Activated T-helper 1 cell treated with anti-CD3 and anti-CD28 coated beads, Interleukin-2, amount 50 U/mL, for 16 hours (primary cell): ENCODE measurements at places on chromosomes 7 and 10.

- DNase-seq = no peak
These were observed 608.5 kb upstream of the MKI67 start for GRCh38 chr10:128734734-128735133.

GRCh38 chr7:33789871-33790630 lies 115.3 kb upstream of the BMPER start:
- no peak for DNase-seq

GRCh38 chr10:121368347-121369025 lies 229.8 kb downstream of the FGFR2 start:
- DNase-seq = no peak

DNA sequence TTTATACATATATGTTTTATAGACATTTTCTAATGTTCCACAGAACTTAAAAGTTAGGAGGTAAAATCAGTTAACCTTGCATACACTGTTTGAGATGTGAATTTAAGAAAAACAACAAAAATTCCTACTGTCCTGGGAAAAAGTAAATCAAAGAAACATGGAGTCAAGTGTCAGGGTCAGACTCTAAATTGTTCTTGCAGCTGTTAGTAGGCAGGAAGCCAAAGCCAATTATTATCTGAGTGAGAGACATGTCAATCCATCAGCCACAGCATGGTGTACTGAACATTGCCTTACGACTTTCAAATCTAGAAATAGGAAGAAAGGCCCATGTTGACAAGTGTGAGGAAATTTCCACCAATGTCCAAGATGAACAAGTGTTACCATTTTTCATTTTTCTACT lies 461.2 kb upstream of the MBL2 start:
- DNase-seq = no peak

DNA sequence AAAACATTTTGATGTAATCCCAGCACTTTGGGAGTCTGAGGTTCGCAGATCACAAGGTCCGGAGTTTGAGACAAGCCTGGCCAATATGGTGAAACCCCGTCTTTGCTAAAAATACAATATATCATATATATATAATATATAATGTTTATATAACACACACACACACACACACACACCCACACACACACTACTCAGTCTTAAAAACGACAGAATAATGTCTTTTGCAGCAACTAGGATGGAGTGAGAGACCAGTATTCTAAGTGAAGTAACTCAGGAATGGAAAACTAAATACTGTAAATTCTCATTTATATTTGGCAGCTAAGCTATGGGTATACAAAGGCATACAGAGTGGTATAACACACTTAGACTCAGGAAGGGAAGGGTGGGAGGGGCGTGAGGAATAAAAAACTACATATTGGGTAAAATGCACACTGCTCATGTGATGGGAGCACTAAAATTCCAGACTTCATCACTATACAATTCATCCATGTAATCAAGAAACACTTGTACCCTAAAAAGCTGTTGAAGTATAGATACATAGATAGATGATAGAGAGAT lies 231.2 kb upstream of the SEMA3A start:
- DNase-seq = no peak

- DNase-seq = no peak
These were observed 73.8 kb downstream of the RBM20 start for GRCh38 chr10:110717781-110718589.

- no peak for DNase-seq
These were observed 10.6 kb upstream of the LIPM start for GRCh38 chr10:88791924-88792323.

- DNase-seq = peak; percentile 50
These were observed 15.6 kb downstream of the SHH start for GRCh38 chr7:155796381-155797261.
